ENCODE measurements at places on chromosomes 3 and 15. TPM values are rescaled to one million over a fixed set of nuclear protein-coding genes. Genes with fewer than 3 reads are reported as not detected.
A peak's percentile ranks its signal among the peaks of the same experiment; 100 is the strongest.

- DNase-seq = no peak
These were observed 15.2 kb upstream of the XIRP1 start for GRCh38 chr3:39207361-39208186.

- no peak for DNase-seq
These were observed 86.3 kb downstream of the CNTN6 start for GRCh38 chr3:1179146-1179545.

GRCh38 chr3:43019826-43020225, 40.7 kb downstream of the GASK1A start:
- no peak for DNase-seq

GRCh38 chr15:77634266-77634962, 1.7 kb upstream of the LINGO1 start:
- DNase-seq = peak; percentile 42

DNA sequence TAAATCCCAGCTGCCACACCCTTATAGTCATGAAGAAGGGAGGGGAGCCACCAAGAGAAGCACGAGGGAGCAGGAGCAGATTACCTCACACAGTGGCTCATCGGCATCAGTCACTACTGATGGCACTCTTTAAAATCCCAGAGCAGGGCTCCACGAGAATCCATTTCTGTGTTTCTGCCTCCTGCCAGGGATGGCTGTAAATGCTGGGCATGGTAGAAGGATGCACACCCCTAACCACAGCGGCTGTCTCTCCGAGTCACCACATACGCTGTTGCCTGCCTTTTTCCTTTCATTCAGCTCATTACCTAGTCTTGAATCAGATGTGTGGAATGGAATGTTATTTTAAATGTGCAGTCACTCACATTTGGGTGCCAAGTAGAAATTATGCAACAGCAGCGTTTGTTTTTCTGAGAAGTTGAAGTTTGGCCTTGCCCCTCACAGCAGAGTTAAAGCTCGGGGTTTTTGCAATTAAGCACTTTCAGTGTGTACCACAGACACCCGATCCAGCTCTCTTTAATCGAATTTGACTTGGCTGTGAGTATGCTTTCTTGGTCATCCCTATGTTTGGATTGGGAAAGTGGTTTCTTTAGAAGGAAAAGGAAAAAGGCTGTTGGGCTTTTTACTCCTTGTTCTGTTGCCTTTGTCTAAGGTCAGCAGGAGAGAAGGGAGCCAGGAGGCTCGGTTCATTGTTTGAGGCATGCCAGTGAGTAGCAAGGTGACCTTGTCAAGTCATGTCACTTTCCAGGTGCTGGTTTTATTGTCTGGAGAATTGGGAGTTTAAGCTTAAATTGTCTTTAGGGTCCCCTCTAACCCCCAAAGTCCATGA, 284.2 kb upstream of the TPM1 start:
- DNase-seq = peak; percentile 91

DNA sequence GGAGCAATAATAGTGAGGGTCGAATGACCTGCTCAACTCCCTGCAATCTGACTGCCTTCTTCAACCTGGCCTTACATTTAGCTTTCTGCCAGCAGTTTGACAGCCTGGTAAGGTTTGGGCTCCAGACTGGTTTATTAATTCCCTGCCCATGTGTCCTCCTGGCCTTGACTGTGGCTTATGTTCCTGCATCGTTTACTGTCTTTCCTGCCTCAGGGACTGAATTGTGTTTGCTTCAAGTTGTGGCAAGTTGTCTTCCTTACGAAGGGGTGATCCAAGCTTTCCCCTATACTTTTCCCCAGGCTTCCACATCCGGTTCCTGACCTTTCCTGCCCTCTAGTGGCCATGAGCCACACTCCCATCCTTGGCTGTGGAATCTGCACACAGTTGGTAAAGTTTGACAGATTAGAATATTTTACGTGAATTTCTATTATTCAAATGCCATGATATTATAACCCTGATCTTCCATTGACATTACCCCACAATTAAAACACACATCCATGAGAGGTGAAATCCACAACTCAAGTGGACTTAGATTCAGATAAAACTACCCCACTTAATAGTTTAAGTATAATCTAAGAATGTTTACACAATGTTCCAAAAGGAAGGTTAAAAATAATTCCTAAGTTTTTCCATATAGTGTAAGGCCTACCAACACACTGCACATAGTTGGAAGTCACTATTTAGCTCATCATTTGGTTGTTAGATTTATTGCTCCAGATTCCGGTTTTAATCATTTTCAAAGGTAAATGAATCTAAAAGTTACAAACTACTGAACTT, 95.7 kb downstream of the NEDD4 start:
- DNase-seq = peak; percentile 66

The CDHR4 gene
- total RNA-seq = 0.10 TPM

DNA sequence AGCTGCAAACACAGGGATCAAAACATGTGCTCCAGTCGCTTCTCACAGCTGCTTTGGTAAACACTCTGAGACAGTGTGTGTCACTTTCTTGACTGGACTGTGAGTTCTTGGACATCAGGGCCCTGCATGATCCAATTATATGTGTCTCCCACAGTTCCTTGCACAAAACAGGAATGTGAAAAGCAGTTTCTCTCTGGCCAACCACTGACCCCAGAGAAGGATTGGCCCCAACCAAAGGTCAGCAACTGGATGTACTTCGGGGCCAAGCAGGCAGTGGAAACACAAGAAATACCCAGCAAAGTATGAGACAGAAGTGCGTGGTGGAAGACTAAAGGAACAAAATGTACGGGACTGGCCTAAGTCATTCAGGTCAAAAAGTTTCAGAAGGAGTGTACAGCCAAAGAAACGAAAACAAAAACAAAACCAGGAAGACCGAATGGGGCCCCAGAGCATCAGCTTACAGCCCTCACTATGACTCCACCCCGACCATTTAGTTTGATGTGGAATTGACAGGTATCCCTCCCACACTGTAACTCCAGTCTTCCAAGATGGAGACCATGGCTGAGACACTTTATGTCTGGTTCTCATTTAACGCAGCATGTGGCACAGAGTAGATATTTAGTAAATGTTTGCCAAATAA, 76.7 kb upstream of the LPP start:
- no peak for DNase-seq

GRCh38 chr15:57306161-57306943, 70.0 kb upstream of the CGNL1 start:
- DNase-seq = peak; percentile 81

The LRRC3B gene
- total RNA-seq = not detected

DNA sequence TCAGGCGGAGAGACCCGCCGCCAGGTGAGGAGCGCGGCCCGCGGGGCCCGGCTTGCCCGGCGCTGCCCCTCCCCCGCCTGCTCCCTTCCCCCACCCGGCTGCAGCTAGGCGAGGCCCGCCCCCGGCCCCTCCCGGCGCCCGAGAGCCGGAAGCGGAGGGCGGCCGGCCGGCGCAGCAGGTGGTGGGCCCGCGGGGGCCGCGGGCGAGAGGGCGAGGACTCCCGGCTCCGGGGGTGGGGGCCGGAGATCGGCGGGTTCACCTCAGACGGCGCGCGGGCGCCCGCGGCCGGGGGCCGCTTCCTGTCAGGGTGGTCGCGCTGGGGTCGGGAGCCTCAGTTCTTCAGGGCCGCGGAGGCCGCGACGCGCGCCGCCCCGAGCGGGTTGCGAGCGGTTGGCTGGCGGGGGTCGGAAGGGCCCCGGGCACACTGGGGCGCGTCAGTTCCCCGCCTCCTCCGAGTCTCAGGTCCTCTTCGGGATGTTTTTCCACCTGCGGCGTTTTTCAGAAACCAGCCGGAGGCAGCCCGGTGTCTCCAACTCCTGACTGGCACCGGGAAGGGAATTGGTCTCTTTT, 395 bp downstream of the ZFAND6 start:
- peak; percentile 79 for DNase-seq

The FAM43A gene
- 40.0 TPM for total RNA-seq

- peak; percentile 13 for DNase-seq
These were observed 504.1 kb downstream of the NTRK3 start for GRCh38 chr15:87752250-87752951.

The RBPMS2 gene
- total RNA-seq = not detected

The RETNLB gene
- not detected for total RNA-seq

DNA sequence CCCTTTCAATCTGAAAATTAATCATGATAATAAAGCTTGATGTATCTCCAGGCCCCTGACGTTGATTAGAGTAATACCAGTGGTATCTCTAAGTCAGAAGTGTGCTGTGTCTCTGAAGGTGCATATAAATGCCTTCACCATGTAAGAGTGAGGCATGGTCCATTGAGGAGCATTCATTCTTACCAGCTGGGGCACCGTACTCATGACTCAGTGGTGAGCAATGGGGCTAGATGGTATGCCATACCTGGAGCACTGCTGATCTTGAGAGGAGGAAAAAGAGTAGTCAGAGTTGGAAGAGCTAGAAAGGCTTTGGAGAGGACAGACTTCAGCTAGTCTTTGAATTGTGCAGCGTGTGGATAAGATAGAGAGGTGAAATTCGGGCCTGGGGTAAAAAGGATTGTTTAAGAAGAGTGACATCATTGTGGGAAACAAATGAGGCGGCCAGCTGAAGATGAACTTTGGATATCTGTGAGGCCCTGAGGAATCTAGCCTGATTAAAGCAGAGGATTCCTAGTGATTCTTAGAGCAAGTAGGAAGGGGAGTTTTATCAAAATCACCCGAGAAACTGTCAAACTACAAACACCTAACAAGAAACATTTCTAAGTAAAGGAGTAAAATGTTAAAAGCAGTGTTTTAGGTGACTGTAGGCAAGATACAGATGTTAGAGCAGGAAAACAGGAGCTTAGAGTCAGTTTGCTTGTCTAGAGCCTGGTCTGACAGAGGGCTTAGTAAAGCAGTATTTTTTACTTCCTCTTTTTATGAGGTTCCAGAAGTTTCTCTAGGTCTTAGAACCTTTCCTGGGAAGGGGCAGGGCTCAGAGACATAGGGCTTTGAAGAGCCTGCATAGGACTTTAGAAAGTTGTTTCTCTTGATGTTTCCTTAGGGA, 13.6 kb downstream of the TMOD3 start:
- peak; percentile 68 for DNase-seq

The ISY1 gene
- total RNA-seq = 64.0 TPM

All from MG63 (cell line).